Activated T-cell treated with anti-CD3 and anti-CD28 coated beads for 24 hours (primary cell): ENCODE measurements at places on chromosomes 4 and X.

DNA sequence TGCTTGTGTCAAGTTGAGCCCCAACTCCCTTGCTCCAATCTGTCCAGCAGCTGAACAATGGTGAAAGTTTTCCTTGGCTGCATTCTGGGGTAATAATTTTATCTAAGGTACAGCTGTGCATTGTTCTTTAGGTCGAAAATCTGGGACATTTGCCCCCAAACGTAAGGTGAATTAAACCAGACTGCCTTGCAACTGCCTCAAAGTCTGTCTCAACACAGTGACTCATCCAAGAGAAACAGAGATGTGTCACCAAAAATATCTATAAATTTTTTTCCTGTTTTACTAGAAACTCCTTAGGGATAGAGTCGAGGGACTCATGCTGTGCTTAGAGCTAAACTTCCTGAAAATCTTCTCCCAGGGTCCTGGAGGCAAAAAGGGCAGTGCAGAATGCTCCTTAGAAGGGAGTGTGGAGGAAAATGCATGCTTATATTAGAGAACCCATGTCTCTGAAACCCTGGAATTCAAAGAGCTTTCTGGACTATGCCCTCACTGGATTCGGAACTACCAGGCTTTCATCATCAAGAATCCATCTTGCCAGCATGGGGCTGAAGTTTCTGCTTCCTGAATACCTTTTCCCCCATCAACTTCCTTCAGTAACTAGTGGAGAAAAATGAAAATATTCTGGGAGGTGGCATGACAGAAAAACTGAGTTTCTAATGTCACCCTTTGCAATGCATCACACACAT is 115.7 kb downstream of the PALLD start:
- no peak for DNase-seq

- DNase-seq, result peak; percentile 70
These were observed 18.7 kb upstream of the TMEM192 start for GRCh38 chr4:165131247-165131832.

DNA sequence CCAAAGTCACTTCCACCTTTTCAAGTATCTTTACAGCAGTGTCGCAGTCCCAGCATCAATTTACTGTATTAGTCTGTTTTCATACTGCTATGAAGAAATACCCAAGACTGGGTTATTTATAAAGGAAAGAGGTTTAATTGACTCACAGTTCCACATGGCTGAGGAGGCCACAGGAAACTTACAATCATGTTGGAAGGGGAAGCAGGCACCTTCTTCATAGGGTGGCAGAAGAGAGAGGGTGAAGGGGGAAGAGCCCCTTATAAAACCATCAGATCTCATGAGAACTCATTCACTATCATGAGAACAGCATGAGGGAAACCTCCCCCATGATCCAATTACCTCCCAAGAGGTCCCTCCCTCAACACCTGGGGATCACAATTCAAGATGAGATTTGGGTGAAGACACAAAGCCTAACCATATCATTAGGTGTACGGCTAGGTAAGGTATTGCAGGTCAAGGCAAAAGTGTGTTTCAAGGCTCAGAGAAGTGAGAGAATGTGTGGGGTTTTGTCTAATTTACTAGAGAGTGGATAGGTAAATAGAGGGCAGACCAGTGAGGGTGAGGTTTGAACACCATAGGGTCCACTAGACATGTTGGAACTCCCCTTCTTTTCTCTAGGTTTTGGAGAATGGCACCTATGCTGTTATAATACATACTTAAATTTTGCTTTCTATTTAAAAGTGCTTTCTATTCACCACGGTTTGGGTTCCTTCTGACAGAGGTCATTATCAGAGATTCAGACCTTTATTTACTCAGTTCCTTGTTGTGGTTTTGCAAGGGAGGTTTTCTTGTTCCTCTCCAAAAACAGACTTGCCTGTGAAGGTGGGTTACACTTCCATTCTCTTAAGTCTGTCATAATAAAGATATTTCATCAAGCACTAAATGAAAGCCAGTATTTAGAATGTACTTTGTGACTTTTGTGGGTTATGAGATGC is 186.6 kb downstream of the CPEB2 start:
- DNase-seq, result no peak

DNA sequence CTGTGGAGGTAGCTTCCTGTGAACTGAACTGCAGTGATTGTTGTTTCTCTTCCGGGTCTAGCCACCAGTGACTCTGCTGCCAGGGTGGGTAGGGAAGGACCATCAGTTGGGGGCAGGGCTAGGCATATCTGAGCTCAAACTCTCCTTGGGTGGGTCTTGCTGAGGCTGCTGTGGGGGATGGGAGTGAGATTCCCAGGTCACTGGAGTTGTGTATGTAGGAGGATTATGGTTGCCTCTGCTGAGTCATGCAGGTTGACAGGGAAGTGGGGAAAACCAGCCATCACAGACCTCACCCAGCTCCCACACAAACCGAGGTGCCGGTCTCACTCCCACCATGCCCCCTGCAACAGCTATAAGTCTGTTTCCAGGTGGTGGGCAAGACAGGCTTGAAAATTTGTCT is 1937.8 kb downstream of the PCDH7 start:
- no peak for DNase-seq

- no peak for DNase-seq
These were observed 14.1 kb downstream of the KLF3 start for GRCh38 chr4:38678078-38678477.

DNA sequence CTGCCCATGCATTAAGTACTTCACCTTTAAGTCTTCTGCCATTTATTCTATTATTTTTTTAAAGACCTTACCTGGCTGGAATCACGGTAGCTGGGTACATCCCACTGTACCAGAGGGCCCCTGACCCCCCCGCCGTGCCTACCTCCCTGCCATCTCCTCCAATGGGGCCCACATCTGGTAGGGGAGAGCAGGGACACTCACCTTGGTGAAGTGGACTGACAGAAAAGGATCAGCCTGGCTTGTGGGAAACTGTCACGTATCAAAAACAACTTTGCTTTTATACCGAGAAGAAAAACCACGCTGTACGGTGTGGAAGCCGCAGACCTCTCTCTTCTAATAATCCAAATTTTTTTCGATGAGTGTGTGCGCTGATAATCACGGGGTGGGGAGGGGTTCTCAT is at the start of gene FOXP3:
TSS of gene FOXP3 (minus strand) at position 251 of the 400 bp plus-strand sequence. CDS start 6,205 bp downstream, outside the sequence.
- DNase-seq, result no peak

GRCh38 chrX:105302246-105302645 is 81.8 kb upstream of the TEX13A start:
- DNase-seq, result no peak
